G401 (cell line): ENCODE measurements at places on chromosomes 6 and 20. TPM values are rescaled to one million over a fixed set of nuclear protein-coding genes. Genes with fewer than 3 reads are reported as not detected.

DNA sequence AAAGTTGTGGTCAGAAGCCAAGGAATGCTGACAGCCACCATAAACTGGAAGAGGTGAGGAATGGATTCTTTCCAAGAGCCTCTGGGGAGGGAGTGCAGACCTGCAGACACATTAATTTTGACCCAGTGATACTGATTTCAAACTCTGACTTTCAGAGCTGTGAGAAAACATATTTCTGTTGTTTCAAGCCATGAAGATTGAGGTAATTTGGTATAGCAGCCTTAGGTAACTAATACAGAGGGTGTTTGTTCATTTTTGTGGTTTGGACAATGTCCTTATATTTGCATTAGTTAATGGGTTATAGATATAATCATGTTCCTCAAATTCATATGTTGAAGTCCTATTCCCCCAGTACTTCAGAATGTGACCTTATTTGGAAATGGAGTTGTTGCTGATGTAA is 85.4 kb upstream of the GTSF1L start:
- DNase-seq = no peak

Gene RAET1L
- not detected in 2 replicates for total RNA-seq

- peak; percentile 53 for DNase-seq
Measured at GRCh38 chr20:35240811-35241293, 14.4 kb downstream of the MMP24 start.

- no peak for DNase-seq
Measured at GRCh38 chr6:9455864-9456658, 958.8 kb downstream of the TFAP2A start.

DNA sequence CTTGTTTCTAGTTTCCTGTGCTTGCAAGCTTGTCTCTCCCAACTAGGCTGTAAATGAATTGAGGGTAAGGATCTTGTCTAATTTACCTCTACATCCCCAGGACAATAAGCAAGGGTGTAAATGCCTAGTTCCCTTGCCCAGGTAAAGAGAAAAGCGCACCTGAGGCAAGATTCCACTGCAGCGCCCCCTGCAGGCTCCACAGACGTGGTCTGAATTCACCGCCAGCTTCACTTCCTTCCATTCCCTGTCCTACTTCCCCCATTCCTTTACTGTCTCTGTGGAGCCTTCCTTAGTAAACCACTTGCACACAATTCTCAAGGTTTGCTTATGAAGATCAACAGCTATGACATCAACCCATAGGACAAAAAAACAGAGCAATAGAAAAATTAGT is 42.3 kb downstream of the ANKEF1 start:
- DNase-seq = no peak

Gene DEFB128
- not detected in 2 replicates for total RNA-seq

Gene SLC52A3
- total RNA-seq = 0.06 TPM in 1 of 2 replicates, not detected in the other

- DNase-seq = no peak
Measured at GRCh38 chr6:5582762-5583161, 321.4 kb downstream of the FARS2 start.

Gene OR12D3
- not detected in 2 replicates for total RNA-seq

DNA sequence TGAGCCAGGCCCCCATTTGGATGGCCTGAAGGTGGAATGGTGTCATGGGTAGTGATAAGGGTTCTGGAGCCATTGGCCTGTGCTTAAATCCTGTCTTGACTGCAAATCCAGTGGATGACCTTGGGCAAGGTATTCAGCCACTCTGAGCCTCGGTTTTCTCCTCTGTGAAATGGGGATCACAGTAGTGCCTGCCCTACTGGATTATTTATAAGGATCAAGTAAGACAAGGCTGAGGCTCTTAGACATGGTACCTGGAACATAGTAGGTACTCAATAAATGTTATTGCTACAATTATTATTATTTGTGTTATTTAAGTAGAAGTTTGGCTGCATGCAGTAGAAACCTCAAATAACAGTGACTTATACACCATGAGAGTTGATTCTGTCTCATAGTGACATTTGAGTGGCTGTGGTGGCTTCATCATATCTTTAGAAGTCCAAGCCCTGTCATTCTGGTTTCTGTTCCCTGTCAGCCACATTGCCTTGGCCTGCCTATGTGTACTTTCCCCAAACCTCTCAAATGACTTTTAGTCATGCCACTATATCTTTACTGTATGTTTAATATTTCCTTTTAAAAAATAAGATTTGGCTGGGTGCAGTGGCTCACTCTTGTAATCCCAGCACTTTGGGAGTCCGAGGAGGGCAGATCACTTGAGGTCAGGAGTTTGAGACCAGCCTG is 37.6 kb upstream of the CHMP4B start:
- no peak for DNase-seq

Gene SLC17A1
- total RNA-seq = not detected in 2 replicates

DNA sequence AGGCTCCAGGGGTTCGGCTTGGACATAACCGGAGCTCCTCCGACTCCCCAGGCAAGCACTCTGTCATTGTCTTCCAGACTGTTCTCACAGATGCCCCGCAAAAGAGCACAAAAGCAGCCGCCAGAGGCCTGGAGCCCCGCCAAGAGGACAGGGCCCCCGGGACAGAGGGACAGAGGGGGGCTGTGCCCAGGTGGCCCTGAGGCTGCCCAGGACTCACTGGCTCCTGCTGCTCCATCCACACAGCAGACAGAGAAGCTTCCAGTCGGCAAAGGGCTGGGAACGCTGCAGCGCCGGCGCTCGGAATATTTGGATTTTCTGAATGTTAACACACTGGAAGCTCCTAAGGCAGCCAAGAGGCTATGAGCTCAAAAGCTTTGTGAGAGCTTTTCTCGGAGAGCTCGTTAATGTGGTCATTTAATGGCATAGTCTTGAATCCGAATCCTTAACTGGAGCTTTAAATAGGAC is 68.0 kb upstream of the QKI start:
- no peak for DNase-seq
